Activated T-cell treated with anti-CD3 and anti-CD28 coated beads, Interleukin-2, amount 50 U/mL, for 4 hours (primary cell): ENCODE measurements at places on chromosomes 3 and 15.

- no peak for DNase-seq
These were observed at the start of gene CLDN11 for GRCh38 chr3:170418422-170419398. TSS of gene CLDN11 (plus strand) at chr3:170418868. CDS start at chr3:170419067, 199 bp downstream.

GRCh38 chr3:47849699-47850563, 47.0 kb downstream of the DHX30 start:
- no peak for DNase-seq

DNA sequence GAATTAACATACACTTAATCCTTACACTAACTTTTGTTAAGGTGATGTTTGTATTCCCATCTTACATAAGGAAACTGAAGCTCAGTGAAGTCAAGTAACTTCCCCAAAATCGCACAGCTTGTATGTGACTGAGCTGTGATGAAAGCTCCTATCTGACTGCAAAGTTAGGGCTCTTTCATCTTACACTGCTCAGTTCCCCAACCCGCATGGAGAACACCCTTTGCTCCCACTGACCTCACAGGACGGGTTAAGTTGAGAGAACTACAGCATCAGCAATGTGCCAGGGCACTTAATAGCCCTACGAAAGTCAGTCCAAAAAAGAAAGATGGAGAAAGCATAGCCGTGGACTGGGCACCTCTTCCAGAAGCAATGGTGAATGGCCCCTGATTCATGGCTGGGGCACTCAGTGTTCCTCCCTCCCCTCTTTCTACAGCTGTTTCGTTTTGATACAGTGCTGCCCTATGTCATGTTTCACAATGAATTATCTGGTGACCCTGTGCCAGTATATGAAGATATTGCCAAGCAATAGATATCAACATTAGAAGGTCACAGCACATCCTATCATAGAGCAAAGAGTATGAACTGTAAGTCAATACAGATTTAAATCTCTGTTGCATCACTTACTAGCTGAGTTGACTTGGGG, 38.0 kb downstream of the CADPS start:
- DNase-seq: no peak

DNA sequence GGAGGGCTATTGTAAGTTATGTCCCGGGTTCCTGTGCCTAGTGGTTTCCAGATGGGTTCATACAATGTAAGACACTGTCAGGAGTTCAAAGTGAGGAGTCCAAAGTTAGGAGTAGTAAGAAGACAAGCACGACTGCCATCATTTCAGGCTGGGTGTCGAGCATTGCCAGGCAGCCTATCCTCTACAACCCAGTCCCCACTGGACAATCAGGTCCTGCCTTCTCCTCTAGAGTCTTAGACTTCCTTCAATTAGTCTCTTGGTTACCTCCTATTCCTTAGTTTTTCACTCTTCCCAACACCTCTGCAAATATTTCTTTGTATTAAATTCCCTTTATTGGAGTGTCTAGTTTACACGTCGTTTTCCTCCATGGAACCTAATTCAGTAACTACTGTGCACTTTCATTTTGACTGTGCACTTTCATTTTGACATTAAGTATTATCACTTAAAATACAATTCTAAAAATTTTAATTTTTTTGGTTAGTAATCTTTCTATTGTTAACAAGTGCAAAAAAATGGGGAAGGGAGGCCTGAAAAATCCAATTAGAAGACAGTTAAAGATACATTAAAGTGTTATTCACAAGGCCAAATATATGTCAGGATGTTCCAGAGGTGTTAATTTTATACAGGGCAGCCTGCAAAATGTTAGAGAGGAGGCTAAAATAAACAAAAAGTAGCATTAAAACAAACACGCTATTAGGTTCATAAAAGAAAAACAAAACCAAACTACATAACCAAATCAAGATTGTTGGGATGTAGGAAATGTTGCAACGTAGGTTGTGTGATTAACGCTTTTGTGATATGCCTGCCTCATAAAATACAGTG, 155.3 kb downstream of the TBL1XR1 start:
- DNase-seq: no peak

- no peak for DNase-seq
These were observed 22.4 kb downstream of the DUOX1 start for GRCh38 chr15:45151998-45152828.

DNA sequence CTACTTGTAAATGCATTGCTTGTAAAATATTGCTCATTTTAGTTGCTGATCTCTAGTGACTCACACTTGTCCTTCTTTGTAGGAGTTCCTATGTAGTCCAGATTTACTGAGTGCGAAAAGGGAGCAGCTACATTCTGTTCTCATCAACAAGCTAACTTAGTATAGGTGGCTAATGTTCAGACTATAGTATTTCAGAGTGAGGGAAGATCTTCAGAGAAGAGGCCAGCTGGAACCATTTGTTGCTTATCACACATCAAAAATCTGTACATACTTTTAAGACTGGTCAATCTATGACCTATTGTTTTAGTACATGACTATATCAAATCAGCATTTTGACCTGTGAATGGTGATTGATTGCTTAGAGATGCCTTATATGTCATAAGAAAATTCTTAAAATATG, 71.3 kb upstream of the THSD4 start:
- DNase-seq: no peak

- DNase-seq: no peak
These were observed 303.0 kb downstream of the RBMS3 start for GRCh38 chr3:29583861-29584260.

- DNase-seq: no peak
These were observed 16.9 kb upstream of the RBPMS2 start for GRCh38 chr15:64792282-64792681.

- peak; percentile 47 for DNase-seq
These were observed 24.6 kb downstream of the EBLN2 start for GRCh38 chr3:73086071-73086494.

DNA sequence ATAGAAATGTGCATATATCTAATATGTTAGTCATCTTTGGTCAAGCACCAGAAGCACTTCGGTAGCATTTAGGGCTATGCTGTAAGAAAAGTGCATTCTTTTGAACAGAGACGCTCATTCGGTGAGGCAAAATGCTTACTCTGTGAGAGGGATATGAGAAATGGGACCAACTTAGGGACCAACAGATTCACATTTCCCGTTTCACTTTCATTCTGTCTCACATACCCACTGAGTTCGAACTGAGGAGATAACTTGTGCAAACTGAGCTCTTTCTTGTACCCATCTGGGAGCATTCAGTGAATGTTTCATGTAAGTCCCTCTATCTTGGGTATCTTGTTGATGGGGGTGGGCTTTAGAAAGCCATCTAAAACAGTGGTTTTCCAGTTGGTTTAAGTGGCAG, 135.3 kb downstream of the FEZF2 start:
- no peak for DNase-seq

DNA sequence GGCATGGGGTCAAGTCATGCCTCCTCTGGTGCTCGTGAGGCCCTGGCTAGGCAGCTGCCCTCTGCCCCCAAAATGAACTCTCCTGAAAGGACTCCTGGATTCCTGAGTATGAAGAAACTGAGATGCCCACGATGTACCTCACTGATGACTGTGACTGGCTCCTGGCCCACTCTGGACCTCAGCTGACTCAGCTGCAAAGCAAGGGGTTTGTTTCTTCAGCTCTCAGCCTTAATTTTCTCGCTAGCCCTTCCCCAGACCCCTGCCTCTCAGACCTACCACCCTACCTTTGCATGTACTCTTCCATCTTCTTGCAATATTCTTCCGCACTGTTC, 5.2 kb upstream of the GNAI2 start:
- DNase-seq: no peak

DNA sequence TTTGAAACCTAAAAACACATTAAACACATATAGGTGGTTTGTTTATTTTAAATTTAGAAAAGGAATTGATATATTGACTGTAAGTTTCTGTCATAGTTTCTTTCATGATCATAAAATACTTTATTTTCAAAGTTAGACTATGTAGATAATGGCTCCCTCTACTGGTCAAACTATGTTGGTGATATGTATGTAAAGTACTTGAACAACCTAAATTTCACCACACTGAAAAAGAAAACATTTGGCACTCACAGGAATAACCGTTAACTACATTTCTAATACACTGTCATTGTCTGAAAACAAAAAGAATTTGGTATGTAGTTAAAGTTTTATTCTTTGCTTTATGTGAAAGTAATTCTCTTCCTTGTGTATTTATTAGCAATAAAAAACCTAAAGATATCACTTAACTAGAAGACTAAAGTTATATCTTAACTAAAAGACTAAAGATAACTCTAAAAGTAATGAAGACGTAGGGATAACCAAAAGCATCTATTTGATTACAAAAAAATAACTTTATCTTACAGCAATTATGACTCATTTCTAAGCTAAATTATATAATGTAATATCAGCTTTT, 427.5 kb downstream of the VGLL3 start:
- no peak for DNase-seq

DNA sequence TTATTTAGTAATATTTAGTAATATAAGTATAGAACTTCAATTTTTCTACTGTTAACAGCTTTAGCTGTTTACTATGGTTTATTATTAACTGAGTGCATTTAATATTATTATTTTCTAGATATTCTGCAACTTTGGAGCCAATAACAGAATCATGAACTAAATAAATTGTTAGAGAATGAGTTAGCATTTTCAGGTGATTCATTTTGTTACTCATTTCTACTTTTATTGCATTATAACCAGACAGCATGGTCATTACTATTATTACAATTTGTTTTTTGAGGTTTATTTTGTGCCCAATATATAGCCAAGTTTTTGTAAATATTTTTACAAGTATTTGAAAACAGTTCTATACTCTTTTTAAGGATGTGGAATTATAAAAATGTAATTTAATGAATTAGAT, 279.6 kb downstream of the SQOR start:
- DNase-seq: no peak

DNA sequence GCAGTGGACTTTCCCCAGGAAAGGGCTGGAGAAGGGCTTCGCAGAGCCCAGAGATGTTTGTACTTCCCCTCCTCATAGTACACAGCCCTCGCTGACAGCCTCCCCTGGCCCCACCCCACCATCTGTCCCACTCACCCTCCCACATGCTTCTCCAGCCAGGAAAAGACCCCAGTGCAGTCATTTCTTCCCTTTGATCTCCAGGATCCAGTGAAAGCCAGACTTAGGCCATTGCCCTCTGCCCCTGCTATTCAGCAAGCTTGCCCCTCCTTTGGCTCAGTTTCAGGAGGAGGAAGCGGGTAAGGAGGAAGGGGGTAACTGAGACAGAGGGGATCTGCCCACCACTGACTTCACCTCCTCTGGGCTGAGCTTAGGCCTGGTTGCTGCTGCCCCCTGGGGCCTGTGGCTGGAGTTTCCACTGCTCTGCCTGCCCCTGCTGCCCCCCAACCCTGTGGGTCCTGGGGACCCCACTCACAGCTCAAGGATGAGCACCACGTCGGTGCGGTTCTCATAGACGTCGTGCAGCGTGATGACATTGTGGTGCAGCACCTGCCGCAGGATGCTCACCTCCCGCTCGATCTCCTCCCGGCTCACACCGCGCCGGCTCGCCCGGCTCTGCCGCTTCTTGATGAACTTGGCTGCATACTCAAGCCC, 63.1 kb downstream of the DAPK2 start:
- no peak for DNase-seq
